ENCODE measurements at places on chromosomes 1 and 21.

DNA sequence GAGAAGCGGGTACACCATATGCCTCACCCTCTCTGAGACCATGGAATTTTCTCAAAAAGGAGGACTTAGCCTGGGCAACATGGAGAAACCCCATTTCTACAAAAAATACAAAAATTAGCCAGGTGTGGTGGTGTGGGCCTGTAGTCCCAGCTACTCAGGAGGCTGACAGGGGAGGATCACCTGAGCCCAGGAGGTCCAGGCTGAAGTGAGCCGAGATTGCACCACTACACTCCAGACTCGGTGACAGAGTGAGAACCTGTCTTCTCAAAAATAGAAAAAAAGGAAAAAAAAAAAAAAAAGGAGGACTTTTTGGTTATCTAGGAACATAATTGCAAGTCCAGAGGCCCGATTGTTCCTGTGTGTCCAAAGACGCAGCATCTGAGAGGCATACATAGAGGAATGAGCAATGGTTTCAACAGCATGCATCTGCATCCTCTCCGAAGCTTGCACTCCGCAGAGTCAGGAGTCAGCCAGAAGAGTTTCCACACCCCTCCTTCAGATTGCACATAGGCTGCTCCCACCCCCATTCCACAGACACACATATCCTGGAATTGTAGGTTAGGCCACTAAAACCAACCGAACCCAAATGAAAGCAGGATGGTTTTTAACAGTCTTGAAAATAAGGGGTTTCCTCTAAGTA lies 2.5 kb upstream of the TBX15 start:
- no peak for DNase-seq

GRCh38 chr1:4017636-4018365 lies 117.7 kb upstream of the C1orf174 start:
- DNase-seq = no peak

GRCh38 chr1:208535511-208535910 lies 291.3 kb upstream of the PLXNA2 start:
- no peak for DNase-seq

GRCh38 chr1:24857507-24858133 lies 72.5 kb downstream of the RUNX3 start:
- no peak for DNase-seq

- DNase-seq = no peak
These were observed 400.0 kb upstream of the TMPRSS15 start for GRCh38 chr21:18803624-18804023.

GRCh38 chr21:42848932-42849758 lies 30.2 kb downstream of the WDR4 start:
- DNase-seq = no peak

All from stimulated activated CD8-positive, alpha-beta memory T cell treated with anti-CD3 and anti-CD28 coated beads, Interleukin-7, amount 100 ng/mL, for 1 hour (primary cell).